NCI-H2029 treated with DMSO at 0.1 percent for 48 hours (cell line): ENCODE measurements at places on chromosomes 5 and 9.
A peak's percentile ranks its signal among the peaks of the same experiment; 100 is the strongest.

DNA sequence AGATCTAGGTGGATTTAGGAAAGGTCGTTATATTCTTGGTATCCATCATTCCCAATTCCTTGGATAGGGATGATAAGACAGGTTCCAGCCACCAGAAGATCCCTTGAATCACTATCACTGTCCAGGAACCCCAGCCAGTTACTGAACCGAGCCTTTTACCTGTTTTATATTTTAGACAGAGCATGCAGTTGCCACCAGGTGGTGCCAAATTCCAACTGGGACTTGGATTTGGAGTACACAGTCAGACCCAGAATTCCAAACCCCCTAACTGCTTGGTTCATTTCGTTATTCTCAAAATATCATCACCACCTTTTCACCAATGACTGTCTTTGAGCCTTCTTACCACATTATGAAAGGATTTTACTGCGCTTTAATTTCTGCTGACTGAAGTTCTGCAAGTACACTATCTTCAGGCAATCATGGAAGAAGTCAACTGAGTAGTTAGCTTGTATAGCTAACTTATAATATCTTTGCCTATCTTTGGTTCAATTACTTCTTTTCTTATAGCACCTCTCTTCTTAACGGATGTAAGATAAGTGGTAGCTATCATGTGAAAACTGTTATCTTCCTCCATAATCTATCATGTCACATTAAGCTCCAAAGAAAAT, 191.8 kb downstream of the PRR16 start:
- no peak for DNase-seq

- DNase-seq, result peak; percentile 33
Observed at GRCh38 chr9:137025517-137025966, 2.5 kb downstream of the ABCA2 start.

GRCh38 chr5:152907488-152908245, 502.6 kb upstream of the NMUR2 start:
- peak; percentile 11 for DNase-seq

DNA sequence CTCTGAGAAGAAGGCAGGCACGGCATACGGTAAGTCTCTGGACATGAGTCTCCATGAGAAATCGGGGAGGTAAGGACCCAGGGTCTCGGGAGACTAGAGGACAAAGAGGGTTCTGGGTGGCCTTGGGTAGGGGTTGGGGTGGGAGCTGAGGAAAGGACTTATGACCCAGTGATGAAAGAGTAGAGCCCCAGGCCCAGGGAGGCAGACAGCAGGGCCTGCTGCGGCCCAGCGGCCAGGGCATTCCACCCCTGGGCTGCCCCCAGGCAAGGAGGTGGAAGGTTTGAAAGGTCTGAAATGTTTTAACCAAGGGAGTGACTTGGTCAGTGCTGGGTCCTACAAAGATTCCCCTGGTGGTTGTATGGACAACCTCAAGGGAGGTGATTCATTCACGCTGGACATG, 89.1 kb downstream of the CRB2 start:
- no peak for DNase-seq

DNA sequence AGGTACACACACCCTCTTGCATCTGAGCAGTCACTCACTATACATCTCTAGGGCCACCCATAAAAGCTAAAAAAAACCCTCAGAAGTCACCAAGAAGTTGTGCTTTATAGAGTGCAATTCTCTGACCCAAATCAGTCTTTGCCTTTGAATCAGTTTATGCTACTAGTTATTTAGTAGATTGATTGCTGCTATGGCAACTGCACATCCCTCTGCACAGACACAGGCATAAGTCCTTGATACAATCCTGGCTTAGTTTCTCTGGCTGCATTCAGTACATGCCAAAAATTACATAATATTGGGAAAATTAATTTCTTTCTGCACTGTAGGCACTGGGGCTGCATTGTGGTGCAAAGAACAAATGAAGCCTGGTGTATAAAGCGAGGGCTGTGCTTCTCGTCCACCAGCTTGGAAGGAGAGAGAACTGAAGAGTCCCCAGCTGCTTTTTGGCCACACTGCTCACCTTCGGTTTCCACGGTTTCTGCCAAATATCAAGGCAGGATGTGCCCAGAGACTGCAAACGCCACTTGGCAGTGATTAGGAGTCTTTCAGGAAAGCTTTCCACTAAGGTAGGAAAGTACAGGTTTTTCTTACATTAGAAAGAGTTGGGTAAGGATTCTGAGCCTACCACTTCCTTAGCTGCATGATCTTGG, 258.4 kb downstream of the ELAVL2 start:
- DNase-seq, result no peak

GRCh38 chr5:88732181-88732633, 150.8 kb downstream of the MEF2C start:
- DNase-seq, result no peak

- no peak for DNase-seq
Observed at GRCh38 chr5:10265245-10266109, 15.4 kb downstream of the CCT5 start.

DNA sequence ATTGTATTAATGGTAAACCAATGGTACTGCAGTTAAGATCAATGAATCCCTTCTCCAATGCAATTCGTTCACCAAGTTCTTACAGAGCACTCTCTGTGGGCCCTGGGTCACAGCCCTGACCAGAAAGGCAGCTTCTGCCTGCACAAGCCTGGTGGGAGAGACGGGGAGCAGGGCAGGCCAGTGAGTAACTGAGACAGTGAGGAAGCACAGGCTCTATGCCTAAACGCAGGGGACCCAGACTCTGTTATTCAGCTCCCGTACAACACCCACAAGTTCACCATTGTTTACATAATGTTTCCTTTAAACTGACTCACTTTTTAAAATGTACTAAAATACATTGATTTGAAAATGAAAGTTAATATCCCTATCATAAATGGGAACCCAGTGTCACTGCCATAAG, 40.5 kb upstream of the CTSL start:
- no peak for DNase-seq

- no peak for DNase-seq
Observed at GRCh38 chr9:89435071-89435823, 62.7 kb downstream of the SEMA4D start.

DNA sequence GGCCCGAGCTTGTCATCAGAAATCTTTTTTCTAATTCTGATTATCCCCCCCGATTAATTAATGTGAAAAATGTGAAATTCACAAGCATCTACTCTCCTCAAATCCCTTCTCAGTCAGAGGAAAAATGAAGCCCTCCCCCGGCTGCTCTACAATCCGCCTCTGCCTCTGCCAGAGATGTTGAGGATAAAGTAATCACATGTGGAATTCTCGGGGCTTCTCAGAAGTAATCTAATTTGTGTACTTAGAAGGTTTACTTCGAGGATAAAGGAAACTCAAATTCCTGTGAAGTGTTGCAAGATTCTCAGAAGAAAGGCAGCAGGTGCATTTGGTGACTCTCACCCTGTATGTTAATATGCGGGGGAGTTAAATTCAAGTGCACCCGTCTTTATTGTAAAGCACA, 726.1 kb upstream of the ADAMTS16 start:
- no peak for DNase-seq

DNA sequence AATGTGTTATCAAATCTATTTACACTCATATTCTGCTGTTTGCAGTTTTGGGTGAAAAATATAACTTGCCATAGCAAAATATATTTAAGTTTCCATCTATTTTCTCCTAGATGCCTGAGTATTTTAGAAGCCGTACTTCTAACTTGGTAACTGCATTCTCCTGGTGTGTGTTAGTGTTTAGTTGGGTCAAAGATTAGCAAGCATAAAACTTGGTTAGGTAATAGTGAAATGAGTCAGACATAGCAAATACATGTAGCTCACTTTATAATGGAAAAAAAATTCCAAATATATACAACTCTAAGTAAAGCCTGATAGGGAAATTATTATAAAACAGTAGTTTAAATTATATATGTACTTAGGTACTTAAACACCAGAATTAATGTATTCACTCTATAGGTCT, 640.7 kb upstream of the ST8SIA4 start:
- no peak for DNase-seq

DNA sequence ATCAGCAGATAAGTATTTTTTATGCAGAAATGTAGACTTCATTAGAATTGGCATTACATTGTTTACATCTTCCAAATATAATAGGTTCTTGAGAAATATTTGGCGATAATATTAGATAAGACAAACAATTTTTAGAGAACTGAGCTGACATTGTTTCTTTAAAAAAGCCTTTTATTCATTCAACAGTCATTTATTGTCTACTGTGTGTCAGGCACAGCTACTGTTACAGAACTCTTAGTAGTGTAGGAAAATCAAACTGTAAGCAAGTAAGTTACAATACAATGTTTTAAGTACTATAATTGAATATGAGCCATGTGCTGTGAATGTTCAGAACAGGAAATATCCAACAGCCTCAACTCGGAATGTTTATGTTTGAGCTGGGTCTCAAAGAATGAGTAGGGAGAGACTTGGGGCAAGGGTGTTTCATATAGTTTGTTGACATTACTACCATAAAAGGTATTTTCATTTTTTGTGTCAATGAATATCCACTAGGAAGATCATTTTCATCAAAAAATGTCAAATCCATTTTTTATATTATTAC, 114.0 kb downstream of the CDC42SE2 start:
- DNase-seq, result no peak

GRCh38 chr9:13614060-13614459, 334.6 kb upstream of the MPDZ start:
- no peak for DNase-seq

DNA sequence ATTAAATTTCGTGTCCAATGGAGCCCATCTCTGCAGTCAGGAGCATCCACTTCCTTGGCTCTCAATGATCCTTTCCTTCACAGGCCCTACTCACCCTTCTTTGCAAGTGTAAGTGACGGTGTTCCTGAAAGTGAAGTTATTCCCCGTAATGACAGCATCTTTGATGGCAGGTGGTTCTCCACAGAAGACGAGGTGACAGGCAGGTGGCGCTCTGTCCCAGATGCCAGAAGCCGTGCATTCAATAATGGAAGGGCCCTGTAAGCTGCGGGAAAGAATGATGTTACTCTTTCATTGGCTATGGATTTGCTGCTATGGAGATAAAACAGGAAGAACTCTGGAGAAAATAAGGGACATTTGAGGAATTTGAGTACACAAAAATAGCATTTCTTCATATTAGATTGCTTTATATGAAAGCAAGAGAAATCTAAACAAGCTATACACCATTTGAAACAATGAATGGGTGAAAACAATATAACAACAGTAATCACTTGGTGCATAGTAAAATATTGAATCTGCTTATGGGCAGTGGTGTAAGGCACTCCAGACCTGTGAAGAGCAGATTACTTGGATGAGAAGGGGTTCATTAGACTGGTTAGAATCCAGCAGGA, 89.9 kb upstream of the TXNDC8 start:
- DNase-seq, result no peak
